ENCODE measurements at places on chromosomes 7 and 10.

DNA sequence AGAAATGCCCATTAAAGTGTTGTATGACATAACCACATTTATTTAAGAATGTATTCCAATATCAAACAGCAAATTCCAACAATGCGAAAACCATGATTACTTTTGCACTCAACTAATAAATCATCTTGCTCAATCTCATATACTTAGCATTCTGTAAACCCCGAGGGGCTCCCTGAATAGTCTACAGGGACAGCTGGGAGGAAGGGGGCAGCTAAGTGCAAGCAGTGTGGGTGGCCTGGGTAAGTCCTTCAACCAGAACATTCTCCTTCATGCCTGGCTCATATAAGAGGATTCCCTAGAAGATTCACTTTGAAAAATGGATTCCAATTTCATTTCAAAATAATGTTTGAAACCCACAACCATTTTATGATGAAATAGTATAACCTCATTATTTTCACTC, 355.5 kb downstream of the CDC14C start:
- DNase-seq, result no peak

DNA sequence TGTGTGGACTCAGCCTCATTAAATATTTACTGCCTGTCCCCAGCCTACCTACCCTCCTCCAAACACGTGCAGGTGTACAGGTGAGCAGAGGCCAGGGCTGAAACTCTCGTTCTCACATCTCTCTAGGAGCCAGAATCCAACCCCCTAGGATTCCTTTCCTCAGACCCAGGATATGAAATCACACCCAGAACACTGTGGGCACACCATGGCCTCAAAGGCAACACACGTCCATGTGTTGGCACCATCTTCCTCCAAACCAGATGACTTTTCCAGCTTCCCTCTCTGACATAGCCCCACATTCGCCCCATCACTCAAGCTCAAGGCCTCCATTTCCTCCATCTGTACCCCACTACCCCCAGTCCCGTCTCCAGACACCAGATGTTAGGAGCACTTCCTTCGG, 51.8 kb upstream of the DUSP5 start:
- DNase-seq, result no peak

DNA sequence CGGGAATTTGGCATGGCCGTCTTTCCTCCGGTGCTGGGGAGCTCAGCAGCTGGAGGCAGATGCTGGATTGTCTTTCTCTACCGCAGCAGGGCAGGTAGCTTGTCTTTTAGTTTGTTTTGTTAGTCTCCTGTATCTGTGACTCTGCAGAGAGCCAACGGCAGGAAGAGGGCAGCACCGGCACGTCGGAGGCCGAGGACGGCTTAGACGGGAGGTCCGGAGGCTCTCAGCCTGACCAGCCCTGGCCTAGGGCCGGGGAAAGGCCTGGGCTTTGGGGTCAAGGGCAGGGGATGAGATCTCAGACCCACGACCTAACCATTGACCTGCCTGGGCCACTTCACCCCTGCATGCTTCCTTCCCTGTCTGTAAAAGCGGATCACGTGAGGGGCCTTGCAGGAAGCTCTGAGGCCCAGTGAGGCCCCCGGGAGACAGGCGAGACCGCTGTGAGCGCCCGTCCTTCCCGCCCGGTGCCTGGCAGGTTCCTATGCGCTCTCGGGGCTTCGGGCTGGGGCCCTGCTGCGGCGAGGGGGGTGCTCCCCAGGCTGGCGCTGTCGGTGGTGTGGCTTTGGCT, 72.7 kb downstream of the LHPP start:
- no peak for DNase-seq

DNA sequence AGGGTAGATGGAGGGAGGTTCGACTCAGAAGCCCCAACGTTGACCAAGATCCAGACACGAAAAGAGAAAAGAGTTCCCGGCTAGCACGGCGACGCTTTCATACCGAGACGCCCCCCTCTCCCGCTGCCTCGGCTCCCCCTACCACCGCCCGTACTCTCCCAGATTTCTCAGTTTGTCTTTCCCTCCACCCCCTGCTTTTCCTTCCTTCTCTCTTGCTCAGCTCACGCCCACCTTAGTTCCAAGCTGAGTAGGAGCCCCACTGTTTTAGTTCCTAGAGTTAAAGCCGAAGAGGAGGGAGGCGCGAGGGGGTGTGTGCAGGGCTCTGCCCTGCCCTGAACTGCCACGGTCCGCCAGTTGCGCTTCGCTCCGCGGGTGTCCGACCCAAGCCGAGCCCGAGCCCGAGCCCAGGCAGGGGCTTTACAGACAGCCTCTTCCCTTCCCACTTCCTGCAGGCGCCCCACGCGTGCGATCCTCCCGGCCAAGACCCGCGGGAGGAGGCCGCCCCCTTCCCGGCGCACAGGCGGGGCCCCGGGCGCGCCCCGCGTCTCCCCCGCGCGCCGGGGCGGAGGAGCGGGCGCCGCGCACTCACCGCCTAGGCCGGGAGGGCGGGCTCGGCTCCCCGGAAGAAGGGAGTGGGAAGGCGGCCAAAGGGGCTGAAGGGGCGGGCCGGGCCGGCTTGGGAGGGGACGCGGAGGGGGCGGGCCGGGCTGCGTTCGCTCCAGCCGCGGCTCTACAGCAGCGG, at the start of gene EPHB6:
Gene EPHB6 (plus strand): TSS at position 705 of the 742 bp plus-strand sequence. CDS start 8,152 bp downstream, outside the sequence.
- DNase-seq, result peak; percentile 28

- DNase-seq, result no peak
These were observed 66.0 kb downstream of the REEP3 start for GRCh38 chr10:63587191-63587590.

GRCh38 chr7:23938937-23939552, 229.0 kb downstream of the STK31 start:
- DNase-seq, result no peak

DNA sequence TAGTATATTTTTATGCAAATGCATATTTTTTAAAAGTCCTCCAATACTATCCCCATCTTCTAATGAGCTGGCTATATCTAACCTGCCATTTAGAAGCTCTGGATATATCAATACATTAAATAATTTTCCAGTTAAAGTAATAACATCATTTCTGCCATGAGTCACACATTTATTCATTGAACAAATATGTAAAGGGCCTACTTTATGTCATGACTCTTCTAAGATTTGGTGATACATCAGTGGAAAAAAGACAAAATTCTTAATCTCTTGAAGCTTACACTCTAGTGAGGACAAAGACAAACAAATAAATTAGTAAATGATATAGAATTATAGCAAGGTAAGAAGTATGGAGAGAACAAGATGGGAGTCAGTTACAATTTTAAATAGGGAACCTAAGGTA, 716.8 kb upstream of the LRRTM3 start:
- no peak for DNase-seq

GRCh38 chr10:82866424-82867020, 991.5 kb downstream of the NRG3 start:
- DNase-seq, result no peak

DNA sequence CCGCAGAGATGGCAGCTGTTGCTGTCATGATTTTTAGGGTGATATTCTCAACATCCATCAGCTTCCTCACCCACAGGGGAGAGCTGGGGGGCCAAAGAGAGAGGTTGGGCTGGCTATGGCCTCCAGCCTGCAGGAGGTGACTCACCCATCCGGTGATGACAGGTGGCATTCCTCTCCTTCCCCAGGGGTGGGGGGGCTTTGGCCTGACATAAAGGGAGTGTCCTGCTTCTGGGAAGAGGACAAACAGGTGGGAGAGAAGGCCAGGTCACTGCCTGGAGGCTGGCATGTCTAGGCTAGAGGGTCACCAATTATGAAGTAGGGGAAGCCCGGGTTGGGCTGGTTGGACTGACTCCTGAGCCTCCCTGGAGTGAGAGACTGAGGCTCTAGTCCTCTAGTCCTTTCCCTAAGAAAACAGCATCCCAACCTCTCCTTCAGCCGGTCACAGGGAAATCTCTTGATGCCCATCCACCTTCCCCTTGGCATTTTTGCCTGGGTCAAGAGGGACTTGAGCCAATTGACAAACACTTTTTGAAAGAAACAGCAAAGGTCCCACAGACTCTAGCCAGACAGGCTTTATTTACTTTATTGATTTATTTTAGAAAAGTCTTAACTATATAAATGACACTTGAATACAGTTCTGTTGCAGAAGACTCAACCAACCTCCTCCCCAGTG, 79.8 kb upstream of the ZNF716 start:
- DNase-seq, result no peak

DNA sequence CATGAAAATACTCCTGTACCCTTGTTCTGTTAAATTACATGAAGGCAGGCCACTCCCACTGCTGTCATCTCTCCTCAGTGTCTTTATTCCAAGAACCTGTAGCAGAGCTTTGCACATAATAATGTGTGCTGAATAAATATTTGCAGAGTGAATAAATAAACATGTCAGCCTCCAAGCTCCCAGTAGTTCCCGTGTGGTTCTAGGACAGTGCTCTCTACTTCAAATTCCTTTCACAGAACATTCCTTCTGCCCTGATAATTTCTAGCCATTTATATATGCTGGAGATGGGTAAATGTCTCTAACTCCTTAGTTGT, 20.3 kb upstream of the HYAL4 start:
- no peak for DNase-seq

DNA sequence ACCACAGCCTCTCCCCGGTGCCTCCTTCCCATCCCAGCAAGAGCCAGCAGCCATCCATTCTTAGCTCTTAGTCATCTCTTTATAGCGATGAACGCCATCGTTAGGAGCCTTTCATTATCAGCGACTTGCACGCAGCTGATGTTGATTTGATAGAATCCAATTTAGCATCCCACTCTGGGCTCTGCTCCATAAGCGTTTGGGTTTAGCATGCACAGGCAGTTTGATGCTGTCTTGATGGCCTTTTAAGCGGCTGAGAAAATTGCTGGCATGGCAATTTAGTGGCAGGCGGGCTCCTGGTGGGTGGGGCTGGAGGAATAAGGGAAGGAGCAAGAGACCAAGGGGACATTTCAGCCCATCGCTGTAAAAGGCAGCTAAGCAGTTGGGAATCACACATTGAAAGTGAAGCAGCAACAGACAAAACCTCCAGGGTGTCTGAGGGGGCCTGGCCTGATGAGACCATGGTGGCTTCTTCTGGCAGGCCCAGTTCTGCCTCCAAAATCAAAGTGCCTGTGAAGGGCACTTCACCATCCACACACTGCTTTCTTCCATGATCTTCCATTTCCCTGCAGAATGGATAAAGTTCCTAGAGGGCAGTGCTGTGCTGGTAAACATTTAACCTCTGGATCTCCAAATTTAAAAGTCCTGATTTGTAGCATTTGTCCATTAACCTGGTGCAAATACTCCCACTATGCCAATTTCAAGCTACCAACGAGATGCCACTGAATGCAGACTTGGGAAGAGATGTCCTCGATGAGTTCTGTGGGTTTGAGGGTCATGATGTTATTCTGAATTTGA, 107.8 kb upstream of the PLXNA4 start:
- DNase-seq, result no peak

- no peak for DNase-seq
These were observed 934 bp downstream of the PRTFDC1 start for GRCh38 chr10:24951201-24952142.

GRCh38 chr7:93923296-93923695, 1.8 kb downstream of the GNG11 start:
- DNase-seq, result no peak

DNA sequence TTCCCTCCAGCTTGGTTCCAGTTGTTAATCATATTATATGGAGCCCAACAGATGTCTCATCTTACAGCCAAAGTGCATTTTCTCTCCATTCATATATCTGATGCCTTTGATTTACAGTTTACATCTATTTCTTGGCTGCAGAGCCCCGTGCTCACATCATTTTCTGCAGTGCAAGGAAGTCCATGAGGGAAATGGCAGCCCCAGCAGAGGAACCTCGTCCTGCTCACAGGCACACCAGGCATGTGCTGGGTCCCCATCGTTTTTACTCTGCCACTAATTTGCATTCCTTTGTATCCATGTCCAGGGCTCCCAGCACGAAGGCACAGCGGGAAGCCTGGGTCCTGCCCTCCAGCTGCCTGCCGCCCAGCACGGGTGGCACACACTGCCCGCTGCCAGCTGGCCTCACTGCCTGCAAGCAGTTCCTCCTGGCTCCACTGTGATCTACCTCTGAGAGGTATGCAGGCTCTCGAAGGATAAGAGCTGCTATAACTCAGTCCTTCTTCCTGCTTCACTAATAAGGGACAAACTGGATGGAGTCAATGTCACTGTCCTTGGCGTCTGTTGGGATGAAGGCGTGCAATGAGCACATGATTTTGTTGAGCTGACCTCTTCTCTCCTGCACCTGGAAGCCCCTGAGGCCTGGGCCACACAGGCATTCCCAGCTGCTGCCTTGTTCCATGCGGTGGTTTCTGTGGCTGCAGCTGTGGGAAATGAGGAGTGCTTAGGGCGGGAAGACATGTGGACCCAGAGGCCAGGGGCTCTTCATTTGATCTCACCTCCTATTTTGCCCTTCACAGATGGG, 583.6 kb upstream of the MGMT start:
- DNase-seq, result no peak

DNA sequence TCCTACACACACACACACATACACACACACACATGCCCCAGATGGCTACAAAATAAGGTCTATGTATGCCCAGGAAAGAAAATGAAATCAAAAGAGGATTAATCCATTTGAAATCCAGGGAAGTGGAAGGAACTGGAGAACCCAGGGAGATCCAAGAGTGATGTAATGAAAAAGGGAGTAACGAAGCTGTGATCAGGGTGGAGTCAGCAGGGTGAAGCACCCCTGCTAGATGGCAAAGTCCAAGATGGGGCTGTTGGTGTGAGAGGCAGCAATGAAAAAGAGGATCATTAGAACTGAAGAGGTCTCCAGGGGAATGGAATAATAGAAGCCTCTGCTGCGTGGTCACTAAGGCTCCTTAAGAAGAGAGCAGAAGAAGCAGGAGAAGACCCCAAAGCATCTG, 43.6 kb upstream of the IL6 start:
- DNase-seq, result no peak

DNA sequence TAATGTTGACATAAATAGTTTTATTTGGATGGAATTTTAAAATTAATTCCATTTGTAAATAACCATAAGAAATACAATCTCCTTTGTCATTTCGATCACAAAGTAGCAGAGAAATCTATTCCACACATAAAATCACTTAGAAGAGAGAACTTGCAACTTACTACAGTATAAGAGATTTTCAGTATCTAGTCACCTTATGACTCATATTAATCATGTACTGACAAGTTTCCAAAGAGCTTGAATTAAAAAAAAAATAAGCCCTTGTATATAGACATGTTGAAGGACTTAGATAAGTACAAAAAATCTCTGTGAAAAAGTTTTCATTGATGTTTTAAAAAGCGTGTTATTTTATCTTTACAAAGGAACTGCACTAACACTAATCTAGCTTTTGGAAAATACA, 207.1 kb upstream of the ETV1 start:
- no peak for DNase-seq

DNA sequence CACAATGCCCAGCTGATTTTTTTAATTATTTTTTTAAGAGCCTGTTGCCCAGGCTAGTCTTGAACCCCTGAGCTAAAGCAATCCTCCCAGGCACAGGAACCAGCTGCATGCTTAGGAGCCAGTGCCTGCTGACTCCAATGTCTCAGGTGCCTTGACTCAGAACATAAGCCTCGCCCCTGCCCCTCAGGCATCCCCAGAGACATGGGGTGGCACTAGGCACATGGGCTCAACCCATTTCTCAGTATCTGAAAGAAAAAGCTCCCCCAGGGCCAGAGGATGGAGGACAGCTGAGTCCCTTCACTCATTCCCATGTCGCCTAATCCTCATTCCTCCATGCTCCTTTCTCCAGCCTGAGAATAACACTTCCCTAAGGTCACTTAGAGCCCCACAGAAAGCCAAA, 39.1 kb downstream of the KCNH2 start:
- DNase-seq, result no peak

All from activated T-cell treated with anti-CD3 and anti-CD28 coated beads for 4 hours (primary cell).